ENCODE measurements at places on chromosomes 16 and 17.

DNA sequence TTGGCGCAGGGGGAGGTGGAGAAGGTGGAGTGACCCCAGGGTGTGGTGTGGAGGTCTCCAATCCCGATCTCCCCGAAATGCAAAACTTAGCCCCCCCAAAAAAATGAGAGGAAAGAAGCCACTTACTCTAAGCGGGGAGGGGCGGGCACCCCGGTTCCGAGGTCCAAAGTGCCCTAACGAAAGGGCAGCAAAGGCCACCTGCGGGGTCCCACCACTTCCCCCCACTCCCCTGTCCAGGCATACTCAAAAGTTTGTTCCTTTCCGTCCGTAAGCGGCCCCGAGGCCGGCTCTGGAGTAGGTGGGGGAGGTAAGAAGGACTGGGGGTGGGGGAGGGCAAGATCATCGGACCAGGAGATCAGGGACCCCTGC lies 1.1 kb downstream of the TOX3 start:
- no peak for DNase-seq

DNA sequence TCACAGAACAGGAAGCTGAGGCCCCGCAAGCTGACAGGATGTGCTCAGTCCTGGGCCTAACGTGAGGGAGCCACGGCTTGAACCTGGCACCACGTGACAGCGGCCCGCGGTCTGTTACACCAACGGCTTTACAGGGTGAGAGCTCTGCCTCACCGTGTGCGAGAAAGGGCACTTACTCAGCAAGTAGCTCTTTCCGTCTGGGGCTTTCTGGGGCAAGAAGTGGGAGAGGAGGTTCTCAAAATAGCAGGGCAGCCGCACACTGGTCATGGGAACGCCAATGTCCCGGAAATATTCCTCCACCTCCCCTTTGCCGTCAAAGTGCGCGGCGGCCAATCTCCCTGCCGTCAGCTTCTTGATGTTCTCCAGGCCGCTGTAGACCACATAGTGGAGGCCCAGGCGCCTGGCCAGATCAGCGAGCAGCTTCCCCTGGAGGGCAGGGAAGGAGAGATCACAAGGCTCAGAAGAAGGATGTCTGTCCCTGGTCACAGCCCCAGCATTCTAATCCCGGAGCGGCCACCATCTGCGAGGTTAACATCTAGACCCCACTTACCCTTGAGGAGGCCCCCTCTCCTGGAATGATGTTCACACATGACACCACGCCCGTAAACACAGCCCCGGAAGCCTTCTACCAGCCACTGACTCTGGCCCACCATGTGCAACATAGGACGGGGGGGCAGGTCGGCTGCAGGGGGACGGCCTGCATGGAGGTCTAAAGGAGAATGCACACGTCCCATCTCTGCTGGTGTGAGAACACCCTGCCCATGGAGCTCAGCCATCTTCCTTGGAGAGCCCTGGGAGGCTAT lies 8.2 kb downstream of the NMRAL1 start:
- DNase-seq, result no peak

GRCh38 chr17:31726980-31727427 lies 132.0 kb downstream of the COPRS start:
- peak; percentile 77 for DNase-seq

DNA sequence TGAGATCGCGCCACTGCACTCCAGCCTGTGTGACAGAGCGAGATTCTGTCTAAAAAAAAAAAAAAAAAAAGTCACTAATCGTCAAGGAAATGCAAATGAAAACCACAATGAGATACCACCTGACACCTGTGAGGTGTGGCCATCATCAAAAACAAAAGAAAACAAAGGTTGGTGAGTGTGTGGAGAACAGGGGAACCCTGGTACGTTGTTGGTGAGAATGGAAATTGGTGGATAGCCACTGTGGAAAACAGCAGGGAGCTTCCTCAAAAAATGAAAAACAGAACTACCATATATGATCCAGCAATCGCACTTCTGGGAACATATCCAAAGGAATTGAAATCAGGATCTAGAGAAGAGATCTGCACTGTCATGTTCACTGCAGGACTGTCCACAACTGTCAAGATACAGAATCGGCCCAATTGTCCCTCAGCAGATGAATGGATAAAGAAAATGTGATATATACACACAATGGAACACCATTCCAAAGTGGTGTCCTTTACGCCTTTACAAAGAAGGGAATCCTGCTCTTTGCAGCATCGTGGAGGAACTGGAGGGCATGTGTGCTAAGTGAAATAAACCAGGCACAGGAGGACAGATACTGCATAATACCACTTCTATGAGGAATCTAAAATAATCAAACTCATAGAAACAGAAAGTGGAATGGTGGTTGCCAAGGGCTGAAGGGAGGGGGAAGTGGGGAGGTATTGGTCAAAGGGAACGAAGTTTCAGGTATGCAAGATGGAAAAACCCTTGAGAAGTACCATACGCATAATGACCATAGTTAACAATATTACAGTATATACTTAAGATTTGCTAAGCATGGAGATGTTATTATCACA lies 63.5 kb upstream of the PLCG2 start:
- no peak for DNase-seq

- peak; percentile 73 for DNase-seq
These were observed 19.0 kb upstream of the MON1B start for GRCh38 chr16:77171745-77172635.

DNA sequence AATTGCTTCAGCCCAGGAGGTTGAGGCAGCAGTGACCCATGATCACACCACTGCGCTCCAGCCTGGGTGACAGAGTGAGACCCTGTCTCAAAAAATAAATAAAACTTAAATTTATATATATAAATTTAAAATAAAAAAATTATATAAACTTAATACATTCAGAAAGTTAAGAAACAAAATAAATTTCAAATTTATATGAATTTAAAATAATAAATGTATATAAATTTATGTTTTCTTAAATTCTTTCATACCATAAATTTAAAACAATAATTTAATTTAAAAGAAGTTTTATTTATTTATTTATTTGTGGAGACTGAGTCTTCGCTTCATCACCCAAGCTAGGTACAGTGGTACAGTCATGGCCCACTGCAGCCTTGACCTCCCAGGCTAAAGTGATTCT lies 20.2 kb downstream of the LYRM1 start:
- no peak for DNase-seq

- peak; percentile 67 for DNase-seq
These were observed 9.7 kb downstream of the CACNG1 start for GRCh38 chr17:67054011-67054591.

DNA sequence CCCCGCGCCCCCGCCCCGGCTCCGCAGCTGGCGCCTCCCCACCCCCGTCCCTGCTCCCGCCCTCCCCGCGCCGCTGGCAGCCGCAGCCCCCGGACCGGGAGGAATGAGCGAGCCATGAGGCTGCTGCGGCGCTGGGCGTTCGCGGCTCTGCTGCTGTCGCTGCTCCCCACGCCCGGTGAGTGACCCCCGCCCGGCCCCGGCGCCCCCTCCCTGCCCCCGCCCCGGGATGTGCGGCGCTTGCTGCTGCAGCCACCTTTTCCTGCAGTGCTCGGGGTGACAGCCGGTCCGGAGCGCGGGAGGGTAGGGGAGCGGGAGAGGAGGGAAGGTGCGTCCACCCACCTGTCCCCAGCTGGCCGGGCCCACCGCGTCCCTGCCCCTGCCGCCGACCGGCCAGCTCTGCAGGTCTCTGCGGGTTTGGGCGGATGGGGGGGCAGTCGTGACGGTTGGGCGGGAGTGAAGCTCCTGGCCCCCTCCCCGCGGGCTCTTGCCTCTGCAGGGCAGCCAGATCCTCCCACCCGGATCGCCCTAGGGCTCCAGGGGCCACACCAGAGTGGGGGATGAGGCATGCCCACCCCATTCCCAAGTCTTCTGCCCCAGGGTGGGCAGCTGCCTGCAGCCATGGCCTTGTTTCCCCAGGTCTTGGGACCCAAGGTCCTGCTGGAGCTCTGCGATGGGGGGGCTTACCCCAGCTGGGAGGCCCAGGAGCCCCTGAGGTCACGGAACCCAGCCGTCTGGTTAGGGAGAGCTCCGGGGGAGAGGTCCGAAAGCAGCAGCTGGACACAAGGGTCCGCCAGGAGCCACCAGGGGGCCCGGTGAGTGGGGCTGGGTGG lies 513 bp downstream of the ADAM11 start:
- peak; percentile 96 for DNase-seq

GRCh38 chr16:14399378-14400284 lies 230.4 kb downstream of the PARN start:
- peak; percentile 80 for DNase-seq

DNA sequence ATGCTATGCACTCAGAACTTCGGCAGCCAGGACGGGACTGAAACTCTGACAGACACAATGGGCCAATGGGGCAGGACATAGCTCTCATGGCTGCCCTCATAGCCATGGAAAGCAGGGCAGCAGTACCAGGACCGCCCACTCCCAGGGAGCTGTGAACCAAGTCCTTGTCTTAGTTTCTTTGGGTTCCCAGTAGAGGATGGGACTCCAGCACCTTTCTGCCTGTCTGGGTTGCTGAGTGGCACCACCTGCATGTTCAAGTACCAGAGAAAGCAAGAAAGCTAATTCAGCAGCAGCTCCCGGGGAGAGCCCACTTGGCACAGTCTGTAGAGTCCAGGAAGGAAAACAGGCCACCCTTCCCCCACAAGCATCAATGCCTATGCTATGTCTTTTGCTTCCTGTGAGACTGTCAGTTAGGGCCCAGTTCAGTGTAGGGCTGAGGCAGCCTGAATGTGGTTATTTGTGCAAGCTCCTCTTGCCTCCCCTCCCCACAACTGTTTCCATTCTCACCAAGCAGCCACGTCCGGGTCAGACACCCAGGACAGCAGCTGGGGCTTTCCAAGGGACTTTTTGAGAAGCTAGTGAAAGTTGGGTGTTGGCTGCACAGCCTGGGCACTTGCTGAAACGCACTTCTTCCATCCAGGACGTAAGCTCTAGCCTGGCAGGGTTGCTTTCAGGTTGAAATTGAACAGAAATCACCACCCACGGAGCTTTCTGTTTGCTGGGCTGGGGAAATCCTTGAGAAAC lies 7.8 kb downstream of the SUPT4H1 start:
- no peak for DNase-seq

GRCh38 chr16:68244903-68245853 lies at the start of gene PLA2G15:
Gene PLA2G15 (plus strand): TSS chr16:68245373. CDS start chr16:68245427, 54 bp downstream.
- DNase-seq, result peak; percentile 99

DNA sequence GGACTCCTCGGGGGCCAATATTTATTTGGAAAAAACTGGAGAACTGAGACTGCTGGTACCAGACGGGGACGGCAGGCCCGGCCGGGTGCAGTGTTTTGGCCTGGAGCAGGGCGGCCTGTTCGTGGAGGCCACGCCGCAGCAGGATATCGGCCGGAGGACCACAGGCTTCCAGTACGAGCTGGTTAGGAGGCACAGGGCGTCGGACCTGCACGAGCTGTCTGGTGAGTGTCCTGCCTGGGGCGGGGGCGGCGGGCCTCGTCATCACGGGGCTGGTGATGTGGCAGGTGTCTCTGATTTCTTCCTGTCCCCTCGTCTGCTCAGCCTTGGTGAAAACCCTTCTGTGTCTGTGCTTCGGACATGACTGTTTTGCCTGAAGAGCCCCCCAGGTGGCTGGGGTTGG lies 5.7 kb downstream of the METRNL start:
- no peak for DNase-seq

DNA sequence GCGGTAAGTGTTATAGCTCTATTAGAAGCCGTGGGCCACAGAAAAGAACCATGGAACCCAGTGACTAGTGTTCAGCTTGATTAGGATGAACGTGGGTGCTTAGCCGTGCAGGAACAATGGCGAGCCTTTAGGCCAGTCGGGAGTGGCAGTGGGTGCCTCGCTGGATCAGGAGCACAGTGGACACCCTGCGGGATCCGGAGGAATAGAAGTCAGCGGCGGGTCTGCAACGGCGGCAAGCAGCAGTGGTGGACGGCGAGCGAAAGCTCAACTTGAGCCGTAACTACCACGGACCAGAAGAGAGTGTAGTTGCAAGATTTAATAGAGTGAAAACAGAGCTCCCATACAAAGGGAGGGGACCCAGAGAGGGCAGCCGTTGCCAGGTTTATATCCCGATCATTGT lies 37.3 kb upstream of the CDH15 start:
- no peak for DNase-seq

DNA sequence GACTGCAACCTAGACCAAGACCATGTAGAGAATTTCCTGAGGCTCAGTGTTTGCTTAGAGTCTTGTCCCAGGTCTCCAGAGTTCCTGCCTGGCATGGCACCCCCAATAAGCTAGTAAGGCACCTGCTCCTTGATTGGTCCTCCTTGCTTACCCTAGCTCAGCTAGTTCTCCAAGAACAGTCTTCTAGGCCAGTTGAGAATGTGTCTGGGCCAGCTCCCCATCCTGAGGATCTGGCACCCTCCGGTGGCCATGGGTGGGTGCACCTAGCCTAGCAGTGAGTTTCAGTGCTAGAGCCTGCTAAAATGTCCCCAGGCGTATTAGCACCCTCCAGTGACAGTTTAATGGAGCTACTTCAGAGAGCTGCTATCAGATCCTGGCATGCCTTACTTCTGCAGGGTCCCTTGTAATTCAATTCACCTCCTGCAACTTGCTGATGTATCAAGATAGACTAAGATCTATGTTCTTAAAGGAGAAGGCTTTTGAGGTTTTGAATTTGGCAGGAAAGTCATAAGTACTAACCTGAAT lies 44.4 kb upstream of the MED13 start:
- DNase-seq, result peak; percentile 82

DNA sequence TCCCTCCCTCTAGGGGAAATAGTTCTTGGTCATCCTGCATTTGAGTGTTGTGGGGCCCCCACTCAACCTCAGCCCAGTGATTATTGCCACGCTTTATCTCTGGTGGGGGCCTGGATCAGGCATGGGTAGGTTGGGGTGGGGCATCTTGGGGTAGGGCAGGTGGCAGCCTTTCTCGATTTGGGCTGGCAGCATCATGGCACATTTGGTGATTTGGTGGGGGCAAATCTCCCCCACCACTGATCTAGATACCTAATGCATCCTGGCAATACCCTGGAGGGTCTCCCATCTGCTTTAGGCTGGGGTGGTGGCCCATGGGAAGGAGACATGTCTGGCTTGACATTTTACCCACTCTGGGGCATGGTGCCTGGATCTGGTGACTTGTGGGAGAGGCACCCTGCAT lies 40.2 kb downstream of the NLRP1 start:
- no peak for DNase-seq

- DNase-seq, result no peak
These were observed 31.2 kb downstream of the RPGRIP1L start for GRCh38 chr16:53672461-53672860.

GRCh38 chr16:89352091-89352681 lies 134.7 kb downstream of the ZNF778 start:
- DNase-seq, result peak; percentile 32

DNA sequence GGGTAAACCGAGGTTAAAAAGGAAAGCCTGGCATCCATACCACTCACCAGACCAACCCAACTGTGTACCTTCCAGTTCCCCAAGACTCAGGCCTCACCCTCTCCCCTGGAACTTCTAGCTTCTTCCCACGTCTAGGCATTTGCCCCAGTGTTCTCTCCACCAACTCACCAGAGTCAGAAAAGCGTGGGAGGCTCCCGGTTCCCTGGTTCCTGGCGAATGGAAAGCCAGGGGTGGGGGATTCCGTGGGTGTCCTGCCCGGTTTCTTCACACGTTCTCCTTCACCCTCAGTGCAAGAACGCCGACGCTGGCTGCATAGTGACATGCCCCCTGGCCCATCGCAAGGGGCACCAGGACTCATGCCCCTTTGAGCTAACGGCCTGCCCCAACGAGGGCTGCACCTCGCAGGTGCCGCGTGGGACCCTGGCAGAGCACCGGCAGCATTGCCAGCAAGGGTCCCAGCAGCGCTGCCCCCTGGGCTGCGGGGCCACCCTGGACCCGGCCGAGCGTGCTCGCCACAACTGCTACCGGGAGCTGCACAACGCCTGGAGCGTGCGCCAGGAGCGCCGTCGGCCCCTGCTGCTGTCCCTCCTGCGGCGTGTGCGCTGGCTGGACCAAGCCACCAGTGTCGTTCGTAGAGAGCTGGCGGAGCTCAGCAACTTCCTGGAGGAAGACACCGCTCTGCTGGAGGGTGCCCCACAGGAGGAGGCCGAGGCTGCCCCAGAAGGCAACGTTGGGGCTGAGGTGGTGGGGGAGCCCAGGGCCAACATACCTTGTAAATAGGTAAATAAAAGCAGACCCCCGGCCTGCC lies 1.7 kb downstream of the RNF151 start:
- DNase-seq, result peak; percentile 64
